ENCODE measurements at places on chromosomes 2 and 18.

DNA sequence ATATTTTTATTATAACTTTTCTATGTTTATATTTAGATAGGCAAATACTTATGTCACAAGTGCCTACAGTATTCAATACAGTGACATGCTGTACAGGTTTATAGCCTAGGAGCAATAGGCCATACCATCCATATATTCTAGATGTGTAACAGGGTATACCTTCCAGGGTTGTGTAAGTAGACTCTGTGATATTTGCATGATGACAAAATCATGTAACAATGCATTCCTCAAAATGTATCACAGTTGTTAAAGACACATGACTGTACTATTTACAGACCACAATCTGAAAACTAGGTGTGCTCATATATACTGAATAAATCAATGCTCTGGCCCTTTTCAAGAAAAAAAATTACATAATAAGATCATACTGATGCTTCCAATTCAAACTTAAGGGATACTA lies 433.2 kb upstream of the RGPD4 start:
- DNase-seq, result no peak

DNA sequence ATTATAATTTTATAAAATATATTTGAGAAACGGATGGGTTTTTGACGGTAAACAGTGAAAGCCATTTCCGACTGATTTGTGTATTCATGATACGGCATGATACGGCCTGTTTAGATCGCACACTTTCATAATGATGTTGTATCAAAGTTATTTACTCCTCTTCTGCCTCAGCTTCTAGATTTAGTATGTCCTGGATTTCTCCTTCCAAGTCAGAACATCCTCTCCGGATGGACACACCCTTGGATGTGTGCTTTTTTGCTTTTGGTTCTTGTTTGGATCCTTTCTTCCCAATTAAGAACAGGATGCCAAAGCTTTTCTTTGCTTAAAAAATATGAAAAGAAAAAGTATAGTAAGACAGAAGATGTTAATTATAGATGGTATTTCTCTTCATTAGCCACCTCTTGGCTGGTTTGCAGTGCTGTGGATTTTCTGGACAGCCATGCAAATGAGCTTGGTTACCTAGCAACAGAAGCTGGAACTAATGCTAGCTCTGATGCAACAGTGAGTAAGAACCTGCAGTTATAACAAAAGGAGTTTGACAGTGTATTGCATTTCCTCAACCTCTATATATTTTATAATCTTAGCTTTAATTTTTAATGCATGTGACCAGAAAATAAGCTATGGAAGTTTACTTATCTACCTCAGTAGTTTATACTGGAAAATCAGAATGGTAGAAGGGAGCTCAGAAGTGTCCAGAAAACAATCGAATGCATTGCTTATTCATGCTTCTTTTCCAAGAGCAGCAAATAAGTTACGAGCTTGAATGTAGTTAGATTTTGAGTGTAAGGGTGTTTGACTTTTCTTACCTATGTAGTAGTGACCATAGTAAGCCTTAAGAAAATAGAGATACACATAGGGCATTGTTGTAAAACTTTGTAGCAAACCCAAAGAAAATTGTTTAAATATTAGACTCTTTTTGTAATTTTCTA lies 27.9 kb downstream of the RMND5A start:
- no peak for DNase-seq

GRCh38 chr2:230842473-230842872 lies 22.3 kb upstream of the ITM2C start:
- no peak for DNase-seq

GRCh38 chr18:13259701-13260100 lies 41.1 kb downstream of the LDLRAD4 start:
- no peak for DNase-seq

DNA sequence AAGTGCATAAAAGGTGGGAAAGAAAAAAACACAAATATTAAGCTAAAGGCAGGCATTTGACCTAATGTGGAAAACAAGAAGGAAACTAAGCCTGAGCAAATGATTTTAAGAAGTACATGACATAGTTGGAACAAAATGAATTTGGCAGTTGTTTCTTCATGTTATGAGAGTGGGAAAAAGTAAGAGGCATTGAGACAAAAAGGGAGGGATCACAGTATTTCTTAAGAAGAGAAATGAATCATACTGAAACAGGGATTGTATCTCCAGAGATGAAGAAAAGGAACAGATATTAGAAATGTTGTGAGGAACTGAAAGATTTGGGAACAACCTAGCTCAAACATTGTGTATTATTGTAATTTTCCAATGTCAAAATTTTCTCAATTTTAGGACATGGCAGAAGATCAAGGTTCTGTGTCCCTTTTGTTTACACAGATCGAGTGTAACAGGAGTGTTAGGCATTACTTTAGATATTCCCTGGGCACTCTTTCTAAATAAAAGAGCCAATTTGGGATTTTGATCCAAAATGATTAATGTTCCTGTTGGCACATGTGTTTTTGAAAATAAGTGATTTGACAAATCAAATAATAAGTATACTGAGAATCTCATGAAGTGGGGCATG lies 98.6 kb downstream of the CALCRL start:
- no peak for DNase-seq

- DNase-seq, result no peak
These were observed 354.3 kb downstream of the AKAIN1 start for GRCh38 chr18:4842751-4843150.

DNA sequence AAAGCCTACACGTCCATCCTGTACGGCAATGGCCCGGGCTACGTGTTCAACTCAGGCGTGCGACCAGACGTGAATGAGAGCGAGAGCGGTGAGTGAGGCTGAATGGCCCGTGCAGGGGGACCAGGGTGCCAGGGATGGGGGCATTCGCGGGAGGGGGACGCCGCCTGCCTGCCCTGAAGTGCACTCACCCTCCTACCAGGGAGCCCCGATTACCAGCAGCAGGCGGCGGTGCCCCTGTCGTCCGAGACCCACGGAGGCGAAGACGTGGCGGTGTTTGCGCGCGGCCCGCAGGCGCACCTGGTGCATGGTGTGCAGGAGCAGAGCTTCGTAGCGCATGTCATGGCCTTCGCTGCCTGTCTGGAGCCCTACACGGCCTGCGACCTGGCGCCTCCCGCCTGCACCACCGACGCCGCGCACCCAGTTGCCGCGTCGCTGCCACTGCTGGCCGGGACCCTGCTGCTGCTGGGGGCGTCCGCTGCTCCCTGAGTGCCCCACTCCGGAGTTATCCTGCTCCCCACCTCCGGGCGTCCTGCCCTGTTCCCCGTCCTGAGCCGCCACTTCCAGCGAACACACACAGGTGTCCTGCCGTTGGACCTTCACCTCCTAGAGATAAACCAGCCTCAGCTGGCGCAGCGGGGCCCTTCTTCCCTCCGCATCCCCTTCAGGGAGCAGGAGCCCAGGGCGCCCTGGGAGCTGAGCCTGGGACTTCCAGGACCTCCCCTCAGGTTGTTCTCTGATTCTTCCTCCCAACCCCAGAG lies 2.9 kb downstream of the ALPI start:
- no peak for DNase-seq

DNA sequence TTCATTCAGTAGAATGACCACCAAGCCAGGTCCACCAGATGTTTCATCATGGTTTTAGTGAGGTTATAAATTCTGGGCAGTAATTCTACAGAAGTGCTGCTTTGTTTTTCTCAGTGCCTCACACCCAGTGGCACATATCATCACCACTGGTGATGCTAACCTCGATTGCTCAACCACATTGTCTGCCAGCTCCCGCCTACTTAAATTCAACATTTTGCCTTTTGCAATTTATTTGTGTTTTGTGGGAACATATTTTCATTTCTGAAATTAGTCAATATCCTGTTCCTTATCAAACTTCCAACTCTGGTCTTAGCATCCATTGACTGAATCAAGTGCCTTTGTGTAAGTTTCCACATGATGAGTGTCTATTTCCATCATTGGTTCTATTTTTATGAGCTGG lies 62.3 kb upstream of the TMEM178A start:
- no peak for DNase-seq

- no peak for DNase-seq
These were observed 44.0 kb upstream of the HPCAL1 start for GRCh38 chr2:10258726-10259125.
